ENCODE measurements at places on chromosomes 4 and X.

GRCh38 chrX:88883200-88883599 is 136.2 kb downstream of the CPXCR1 start:
- DNase-seq, result no peak

DNA sequence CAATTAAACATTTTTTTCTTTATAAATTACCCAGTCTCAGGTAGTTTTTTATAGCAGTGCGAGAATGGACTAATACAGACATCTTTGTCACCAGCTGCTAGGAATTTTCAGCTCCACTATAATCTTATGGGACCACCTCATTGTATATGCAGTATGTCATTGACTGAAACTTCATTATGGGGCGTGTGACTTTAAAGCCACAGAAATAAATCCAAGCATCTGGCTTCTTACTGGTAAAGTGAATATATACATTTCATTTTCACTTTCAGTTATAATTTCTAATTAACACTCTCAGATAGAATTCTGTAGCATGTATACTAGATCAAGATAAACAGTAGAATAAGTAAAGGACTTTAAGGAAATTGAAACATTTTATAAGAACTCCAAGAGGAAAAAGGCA is 21.9 kb downstream of the IL15 start:
- no peak for DNase-seq

DNA sequence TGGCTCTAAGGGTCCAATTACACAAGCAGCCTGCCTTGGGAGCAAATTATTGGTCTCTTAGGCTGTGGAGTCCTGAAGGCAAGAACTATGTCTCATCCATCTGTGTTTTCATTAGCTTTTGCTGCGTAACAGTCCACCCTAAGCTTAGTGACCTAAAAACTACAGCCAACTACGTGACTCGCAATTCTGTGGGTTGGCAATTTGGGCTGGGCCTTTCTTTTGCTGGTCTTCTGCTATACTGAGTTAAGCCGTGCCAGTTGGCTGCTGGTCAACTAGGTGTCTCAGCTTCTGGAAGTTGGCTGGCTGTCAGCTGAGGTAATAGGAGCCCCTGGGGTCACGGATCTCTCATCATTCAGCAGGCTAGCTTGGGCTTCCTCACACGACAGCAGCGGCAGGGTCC is 205.6 kb upstream of the S100G start:
- no peak for DNase-seq

DNA sequence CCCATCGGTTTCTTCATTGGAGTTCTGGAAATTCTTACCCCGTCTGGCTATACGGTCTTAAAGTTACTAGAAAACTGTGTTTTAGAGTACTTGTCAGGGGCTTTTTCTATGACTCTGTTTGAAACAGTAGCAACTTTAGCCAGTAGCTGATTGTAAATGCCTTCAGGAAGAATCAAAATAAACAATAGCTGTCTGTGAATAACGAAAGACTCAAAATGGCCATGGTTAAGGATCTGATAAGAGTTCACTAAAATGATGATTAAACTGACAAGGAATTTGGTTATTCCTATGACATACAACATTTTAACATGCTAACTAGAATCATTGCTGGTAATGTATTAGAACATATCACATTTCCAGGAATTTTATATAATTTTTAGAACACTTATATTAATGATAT is 191.0 kb downstream of the EVC2 start:
- no peak for DNase-seq

DNA sequence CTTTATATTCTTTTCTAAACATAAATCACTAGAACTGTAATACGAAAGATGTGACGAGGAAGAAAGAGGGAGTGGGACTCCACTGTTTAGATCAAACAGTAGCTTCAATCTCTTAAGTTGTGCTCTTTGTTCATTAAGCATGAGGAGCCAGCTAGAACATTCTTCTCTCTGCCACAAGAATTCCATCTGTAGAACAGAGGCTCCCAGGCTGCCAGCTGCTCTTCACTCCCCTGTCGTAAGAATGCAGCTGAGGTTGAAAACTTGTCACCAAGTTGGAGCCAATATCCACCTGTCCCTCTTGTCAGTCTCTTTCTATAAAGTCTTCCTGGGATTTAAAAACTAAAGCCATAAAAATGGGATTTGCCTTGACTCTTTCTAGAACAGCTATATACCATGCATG is 65.0 kb upstream of the SEC24B start:
- DNase-seq, result no peak

Data from activated T-cell treated with anti-CD3 and anti-CD28 coated beads, Interleukin-2, amount 50 U/mL, for 1 hour (primary cell).